ENCODE measurements at places on chromosomes 6 and 20.

DNA sequence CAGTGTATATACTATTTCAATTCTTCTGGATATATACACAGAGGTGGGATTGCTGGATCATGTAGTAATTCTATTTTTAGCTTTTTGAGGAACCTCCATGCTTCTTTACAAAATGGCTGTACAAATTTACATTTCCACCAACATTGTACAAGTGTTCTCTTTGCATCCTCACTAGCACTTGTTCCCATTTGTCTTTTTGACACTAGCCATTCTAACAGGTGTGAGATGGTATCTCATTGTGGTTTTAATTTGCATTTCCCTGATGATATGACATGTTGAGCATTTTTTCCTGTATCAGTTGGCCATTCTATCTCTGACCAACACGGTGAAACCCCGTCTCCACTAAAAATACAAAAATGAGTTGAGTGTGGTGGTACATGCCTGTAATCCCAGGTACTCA is 68.1 kb upstream of the PMEPA1 start:
- no peak for DNase-seq

GRCh38 chr20:17699931-17700351 is at the start of gene BANF2:
Gene BANF2, plus strand, starts transcription at chr20:17699966. Its CDS starts 25,060 bp downstream, at chr20:17725026.
- no peak for DNase-seq

DNA sequence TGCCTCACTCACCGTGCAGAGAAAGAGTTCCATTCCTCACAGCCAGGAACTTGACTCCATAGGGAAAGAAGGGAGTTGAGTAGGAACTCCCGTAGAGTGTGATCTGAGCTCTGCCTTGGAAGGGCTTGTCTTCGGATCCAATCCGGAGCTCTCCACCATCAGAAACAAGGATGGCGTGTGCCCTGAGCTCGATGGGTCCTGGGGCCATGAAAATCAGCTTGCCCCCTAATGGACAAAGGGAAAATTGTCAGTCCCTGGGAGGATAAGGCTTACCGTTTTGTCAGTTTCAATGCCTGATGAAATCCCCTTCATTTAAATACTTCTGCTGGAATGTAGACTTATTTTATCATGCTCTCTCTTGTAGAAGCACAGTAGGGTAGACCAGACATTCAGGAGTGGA is 153.3 kb downstream of the PKHD1 start:
- no peak for DNase-seq

DNA sequence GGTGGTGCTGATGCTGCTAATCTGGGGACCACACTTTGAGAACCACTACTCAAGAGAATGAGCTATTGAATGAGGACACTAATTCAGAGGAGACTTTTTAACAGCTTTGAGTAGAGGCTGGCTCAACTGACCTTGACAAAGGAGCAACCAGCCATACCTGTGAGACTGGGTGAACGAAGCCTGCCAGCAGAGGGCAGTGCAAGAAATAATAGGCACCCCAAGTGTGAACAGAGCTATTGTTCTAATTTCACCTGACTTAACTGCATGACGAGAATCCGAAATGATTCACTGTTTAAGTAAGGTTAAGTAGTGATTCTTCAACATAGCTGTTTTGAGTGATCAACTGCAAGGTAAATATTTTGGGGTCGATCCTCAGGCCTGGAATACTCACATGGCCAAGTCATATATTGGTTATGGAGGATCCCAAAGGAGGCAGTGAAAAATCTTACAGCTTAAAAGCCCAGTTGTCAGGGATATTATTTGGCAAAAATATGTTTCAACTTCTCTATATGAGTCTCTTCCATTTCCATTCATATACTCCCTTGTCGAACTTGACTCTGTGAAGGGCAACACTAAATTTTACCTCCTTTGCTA is 550.5 kb upstream of the MARCKS start:
- peak; percentile 18 for DNase-seq

GRCh38 chr20:20520776-20521175 is 152.9 kb downstream of the INSM1 start:
- no peak for DNase-seq

DNA sequence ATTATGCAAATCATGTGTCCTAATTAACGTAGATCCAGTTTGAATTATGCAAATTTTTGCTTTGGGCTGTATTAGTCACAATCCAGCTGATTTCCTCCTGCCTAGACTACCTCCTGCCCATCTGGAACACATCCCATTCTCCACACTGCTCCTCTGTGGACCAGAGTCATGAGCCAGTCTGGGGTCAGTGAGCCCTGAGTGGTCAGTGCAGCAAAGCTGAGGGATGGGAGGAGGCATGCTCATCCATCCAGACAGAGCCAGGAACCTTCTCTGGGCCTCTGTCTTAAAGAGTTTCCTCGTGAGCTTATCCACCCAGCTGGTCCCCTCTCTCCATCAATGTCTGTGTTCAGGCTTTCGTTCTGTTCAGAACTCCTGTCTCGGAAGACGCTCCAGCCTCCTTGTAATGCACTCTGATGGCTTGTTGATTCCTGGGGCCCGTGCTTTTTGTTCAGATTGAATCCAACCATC is 747.8 kb downstream of the PTPRT start:
- no peak for DNase-seq

DNA sequence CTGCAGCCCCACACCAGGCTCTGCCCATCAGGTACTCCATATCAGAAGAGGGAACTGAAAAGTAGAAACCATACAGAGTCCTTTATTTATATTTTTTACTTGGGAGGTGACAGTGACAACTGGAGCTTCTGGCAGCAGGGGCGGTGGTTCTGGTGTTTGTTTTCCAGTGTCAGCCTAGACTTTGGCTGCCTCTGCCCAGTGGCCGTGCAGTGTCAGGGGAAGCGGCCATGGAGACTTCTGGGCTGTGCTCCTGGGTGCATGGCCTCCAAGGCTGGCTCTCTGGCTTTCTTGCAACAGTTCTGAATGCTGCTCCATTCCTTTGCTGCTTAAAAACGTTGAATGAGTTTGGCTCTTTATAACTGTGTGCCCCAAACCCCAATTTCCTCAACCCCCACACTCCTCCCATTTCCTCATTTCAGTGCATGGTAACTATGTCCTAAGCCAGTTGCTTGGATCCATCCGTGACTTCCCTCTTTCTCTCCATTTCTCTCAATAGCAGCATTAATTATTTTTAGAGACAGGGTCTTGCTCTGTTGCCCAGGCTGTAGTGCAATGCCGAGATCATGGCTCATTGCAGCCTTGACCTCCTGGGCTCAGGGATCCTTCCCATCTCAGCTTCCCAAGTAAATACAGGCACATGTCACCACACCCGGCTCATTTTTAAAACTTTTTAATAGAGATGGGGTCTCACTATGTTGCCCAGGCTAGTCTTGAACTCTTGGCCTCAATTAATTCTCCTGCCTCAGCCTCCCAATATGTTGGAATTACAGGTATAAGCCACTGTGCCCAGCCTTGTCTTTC is 141.1 kb upstream of the SGK1 start:
- DNase-seq = no peak

DNA sequence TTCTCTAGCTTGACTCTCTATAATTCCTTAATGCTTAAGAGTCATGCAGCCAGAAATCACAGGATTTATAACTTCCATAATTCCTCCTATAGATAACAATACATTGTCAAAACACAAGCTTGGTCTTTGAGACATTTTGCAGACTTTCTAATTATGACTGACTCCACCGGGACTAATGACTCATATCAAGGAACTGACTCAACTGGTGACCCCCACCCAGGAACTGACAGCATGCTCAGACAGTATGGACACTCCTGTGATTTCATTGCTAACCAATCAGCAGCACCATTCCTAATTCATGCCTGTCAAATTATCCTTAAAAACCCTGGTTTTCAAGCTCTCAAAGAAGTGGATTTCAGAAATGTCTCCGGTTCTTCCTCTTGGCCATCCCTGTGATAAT is 670.5 kb upstream of the IMPG1 start:
- no peak for DNase-seq

DNA sequence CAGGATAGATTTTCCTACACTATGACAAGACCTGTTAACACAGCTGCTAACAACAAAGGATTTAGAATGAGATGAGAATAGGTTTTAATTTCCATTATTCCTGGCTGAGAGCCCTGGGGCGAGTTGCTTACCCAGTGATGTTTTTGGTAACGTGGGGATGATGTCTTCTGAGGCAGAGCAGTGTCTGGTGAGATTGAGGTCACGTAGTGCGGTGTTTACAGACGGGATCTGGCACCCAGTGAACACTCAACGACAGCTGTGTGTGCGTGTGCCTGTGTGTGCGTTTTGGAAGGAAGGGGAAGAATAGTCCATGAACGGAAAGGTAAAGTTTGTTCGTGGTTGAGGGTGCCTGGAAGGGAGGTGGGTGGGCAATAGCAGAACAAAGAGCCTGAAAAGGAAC is 384.7 kb downstream of the C6orf118 start:
- DNase-seq = no peak

DNA sequence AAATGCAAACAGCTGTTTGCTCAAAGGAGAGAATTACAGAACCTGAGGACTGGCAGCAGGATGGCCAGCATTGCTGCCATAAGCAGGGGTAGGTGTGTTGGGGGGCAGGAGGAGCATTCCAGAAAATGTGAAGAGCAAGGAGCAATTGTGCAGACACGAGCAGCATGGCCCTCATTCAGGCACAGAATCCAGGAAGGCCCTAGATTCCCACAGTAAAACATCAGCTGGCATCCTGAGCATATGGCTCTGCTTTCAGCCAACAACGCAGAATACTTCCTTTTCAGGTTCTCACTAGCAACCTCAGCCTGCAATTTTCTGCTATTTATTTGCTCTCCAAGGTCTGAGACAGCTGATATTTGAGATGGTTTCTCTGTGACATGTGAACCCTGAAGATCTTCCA is 243.4 kb upstream of the POU3F2 start:
- DNase-seq = no peak

GRCh38 chr6:26284537-26285142 is 80.4 kb upstream of the BTN3A2 start:
- DNase-seq = peak; percentile 61

DNA sequence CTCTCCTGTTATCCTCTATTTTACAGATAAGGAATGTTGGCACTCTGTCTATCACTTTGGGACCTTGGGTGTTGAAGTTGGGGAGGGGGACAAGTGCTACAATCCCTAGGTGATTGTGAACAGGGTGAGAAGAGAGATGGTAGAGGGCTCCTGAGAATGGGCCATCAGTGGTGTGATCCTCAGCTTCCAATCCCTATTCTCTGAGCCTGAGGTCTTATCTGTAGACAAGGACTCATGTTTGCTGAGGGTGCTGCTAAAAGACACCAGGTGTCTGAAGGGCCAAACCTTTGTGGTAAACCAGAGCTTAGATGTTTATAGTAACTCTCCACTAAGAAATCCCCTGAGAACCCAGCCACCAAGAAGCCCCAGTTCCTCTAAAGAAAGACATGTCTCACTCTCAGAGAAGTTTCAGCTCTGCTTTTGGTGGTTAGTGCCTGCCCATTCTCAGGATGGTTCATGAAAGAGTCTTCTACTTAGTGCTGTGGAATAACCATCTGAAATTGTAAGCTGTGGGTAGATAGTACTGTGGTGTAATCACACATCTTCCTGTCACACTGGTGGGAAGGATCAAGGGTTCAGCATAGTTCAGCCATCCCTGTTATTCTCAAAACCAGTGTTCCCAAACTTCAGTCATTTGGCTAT is 58.2 kb upstream of the IL20RA start:
- DNase-seq = no peak

GRCh38 chr6:137881522-137881886 is 14.4 kb downstream of the TNFAIP3 start:
- DNase-seq = peak; percentile 43

- DNase-seq = no peak
Measured at GRCh38 chr6:24270011-24270410, 87.8 kb downstream of the DCDC2 start.

GRCh38 chr6:22784601-22785410 is 215.4 kb downstream of the HDGFL1 start:
- DNase-seq = no peak

Data from activated CD4-positive, alpha-beta T cell treated with anti-CD3 and anti-CD28 coated beads, Interleukin-2, amount 50 U/mL, for 1 hour (primary cell).